ENCODE measurements at places on chromosomes 4 and X.
A peak's percentile ranks its signal among the peaks of the same experiment; 100 is the strongest.

GRCh38 chr4:188399834-188400233 is 260.6 kb downstream of the TRIML1 start:
- DNase-seq = no peak

DNA sequence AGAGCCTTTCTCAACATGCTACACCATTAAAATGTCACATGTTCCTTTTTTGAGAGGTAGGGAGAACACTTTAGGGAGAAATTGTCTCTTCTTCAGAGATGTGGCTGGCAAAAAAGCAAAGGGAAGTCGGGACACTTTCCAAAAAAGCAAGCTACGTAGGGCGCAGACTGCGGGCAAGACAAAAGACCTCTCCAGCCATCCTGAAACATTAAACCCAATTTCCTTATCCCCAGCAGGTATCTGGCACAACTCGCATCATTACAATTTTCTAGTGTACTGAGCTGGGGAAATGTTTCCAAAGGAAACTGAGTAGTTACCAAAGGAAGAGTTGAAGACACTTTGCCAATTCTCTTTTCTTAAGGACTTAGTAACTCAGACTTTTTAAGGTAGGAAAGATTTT is 116.0 kb downstream of the PACRGL start:
- DNase-seq = no peak

GRCh38 chr4:183873409-183874185 is 31.5 kb upstream of the STOX2 start:
- DNase-seq = no peak

- no peak for DNase-seq
These were observed 238.8 kb downstream of the OR13H1 start for GRCh38 chrX:131782646-131783045.

- peak; percentile 16 for DNase-seq
These were observed 34.2 kb downstream of the MMRN1 start for GRCh38 chr4:89928838-89929237.

- no peak for DNase-seq
These were observed 10.7 kb downstream of the SEC24B start for GRCh38 chr4:109444182-109444844.

- DNase-seq = no peak
These were observed 126.8 kb upstream of the MAMLD1 start for GRCh38 chrX:150236327-150236726.

DNA sequence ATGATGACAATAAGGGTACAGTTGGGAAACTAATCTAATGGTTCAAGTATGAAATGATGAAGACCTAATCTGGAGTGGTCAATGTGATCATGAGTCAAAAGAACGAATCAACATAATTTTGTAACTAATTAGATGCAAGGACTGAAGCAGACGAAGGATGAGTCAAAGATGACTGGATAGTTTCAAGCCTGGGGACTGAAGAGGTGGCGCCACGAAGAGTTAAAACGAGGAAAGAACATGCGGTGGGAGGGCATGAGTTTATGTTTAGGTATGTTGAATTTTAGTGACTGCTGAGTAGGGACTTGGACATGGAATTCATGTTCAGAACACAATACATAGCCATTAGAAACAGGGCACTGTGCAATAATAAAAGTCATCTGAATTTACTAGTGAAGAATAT is 221.5 kb upstream of the FAM241A start:
- no peak for DNase-seq

GRCh38 chrX:73182502-73183114 is 32.0 kb downstream of the NAP1L2 start:
- DNase-seq = no peak

GRCh38 chrX:40006106-40007017 is 91.4 kb downstream of the BCOR start:
- DNase-seq = peak; percentile 56

DNA sequence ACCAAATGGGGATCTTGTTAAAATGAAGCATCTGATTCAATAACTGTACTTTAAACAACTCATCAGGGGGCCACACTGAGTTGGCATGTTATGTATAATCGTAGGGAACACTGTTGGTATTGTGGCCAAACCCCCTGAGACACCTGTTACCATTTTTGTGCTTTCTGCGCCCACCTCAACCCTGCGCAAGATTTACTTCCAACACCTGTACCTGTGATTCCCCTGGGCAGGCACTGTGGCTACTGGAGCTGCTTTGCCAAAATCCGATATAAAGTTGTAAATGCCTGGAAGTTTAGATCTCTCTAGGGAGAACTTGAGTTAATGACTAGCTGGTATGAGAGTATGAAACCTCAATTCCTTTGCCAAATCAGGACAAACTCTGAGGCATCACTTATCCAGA is 259.8 kb upstream of the ATOH1 start:
- no peak for DNase-seq

DNA sequence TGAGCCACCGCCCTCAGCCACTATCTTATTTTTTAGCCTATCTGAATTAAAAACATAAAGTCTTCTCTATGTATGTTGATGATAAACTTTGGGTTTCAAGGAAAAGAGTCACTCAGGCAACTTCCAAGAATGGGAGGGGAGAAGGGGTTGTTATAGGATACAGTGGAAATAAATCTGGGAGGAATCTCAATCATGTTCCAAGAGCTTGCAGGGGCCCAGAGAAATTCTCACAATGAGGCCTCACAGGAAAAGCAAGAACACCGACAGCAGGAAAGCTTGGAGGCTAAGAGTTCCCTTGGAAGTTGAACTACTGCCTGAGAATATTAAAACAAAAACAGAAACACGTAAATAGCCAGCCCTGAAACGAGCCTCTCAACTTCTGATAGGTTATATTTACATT is 384.6 kb upstream of the IGFBP7 start:
- DNase-seq = no peak

DNA sequence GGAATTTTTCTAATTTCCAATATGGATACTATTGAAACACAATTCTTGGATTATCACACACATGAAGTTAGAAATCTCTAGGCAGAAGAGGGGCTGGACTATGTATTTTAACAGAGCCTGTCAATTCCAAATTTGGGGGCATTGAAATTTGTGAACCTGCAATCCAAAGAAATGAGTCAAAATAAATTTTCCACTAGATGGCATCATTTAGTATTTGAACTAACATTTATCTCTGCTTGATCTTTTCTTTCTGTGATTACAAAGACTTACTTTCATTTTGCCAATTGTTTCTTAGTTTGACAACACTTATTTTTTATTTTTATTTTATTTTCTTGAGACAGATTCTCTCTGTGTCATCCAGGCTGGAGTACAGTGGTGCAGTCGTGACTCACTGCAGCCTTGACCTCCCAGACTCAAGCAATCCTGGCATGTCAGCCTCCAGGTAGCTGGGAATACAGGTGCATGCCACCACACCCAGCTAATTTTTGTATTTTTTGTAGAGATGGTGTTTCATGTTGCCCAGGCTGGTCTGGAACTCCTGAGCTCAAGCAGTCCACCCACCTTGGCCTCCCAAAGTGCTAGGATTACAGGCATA is 2.7 kb upstream of the PYURF start:
- DNase-seq = peak; percentile 24

GRCh38 chr4:36183232-36183631 is 61.1 kb downstream of the ARAP2 start:
- DNase-seq = no peak

GRCh38 chr4:114386637-114387233 is 211.9 kb upstream of the UGT8 start:
- DNase-seq = no peak

DNA sequence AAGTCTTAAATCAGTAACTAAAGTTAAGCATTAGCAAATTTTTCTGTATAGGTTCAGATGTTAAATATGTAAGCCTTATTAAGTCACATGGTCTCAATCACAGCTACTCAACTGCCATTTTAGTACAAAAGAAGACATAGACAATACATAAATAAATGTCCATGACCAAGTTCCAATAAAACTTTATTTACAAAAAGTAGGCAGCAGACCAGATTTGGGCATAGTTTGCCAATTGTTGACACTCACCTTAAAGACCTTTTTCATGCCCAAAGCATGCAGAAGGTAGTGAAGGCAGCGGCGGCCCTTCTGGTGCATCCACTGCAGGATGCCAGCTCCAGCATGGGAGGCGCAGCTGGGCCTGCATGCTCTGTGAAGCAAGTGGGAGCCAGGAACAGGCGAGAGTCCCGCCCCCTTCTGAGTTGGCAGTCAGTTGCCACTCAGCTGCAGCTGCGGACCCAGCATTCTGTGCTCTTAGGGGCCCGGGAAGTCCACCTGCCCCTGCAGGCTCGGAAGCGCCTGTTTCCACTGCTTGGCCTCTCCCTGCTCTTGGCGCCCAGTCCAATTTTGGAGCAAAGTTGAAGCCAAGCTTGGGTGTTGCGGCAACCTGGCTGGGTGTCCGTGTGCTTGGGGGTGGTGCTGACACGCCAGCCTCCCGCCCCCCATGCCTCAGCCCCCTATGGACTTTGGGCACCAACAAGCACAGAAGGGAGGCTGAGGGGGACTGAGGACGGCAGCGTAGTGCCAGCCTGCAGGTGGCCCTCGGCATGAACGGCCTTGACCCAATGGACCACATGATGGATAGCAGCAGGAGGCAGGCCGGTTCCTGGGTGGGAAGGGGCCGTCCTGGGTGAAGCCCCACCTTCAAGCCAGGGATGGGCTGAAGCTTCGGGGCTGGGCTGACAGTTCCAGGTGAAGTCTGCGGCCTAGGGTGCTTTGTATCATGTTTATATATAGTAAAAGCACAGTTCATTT is 42.4 kb upstream of the PABPC4L start:
- no peak for DNase-seq

DNA sequence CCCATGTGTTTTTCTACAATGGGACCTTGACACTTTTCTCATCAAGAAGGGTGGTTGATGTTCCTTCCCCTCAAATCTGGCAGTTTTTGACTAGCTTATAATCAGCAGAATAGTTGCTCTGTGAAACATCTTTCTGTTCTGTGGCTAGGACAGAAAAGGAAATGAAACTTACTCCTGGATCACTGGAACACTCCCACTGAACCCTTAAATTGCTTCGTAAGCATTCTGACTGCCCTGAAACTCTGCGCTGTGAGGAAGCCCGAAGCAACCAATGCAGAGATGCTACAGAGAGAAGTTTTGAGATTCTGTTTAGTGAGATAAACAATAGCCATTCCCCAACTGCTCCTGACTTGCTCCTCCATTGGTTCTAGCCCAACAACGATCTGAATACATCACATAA is 602.2 kb downstream of the CENPC start:
- DNase-seq = no peak
